ENCODE measurements at places on chromosomes 3 and 15.

DNA sequence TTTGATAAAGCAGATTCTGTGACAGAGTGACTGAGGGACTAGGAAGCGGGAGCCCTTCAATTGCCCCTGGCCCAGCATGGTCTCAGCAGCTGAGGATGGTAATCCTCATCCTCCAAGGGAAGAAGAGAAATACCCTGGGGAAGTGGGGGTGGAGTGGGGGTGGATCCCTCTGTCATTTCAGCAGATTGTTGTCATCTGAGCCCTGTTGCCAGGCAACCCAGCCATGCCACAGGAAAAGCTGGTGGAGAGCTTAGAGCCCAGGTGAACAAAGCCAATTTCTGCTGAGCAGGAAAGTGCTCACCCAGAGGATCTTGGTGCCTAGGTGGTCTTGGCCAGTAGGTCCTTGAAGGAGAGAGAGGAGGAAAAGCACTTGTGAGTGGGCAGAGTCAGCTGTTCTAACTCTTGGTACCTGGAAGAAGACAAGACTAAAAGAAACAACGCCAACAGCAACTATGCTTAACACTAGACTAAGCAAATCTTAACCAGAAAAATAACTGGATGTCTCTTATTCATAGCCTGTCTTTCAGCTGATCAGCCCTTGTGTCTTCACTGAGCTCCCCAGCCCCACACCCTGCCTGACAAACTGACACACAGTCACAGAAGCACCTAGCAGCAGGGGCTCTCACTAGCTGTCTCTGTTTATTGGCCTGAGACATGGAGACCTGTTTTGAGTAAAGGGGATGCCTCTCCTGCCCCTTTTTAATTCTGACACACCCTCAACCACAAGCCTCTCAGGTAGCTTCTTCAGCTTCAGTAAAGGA, 40.1 kb upstream of the DCLK3 start:
- peak; percentile 26 for DNase-seq

DNA sequence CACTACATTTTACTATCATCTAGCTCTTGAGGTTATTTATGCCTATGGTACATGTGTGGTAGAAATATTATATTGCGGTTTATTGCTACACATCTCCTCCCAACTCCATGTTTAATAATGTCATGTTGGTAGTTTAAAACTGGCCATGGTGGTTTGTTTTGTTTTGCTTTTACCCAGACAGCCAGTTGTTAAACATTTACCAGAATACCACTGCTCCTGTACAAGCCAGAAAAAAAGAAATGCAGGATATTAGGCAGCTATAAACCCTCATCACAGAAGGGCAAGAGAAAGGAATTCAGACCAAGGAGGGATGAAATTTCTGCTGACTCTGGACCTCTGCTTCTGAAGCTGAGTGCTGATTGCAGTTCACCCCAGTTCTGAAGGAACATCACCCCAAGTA, 451.8 kb upstream of the IL12A start:
- no peak for DNase-seq

GRCh38 chr3:52441772-52442332, 3.1 kb downstream of the SEMA3G start:
- DNase-seq: no peak

DNA sequence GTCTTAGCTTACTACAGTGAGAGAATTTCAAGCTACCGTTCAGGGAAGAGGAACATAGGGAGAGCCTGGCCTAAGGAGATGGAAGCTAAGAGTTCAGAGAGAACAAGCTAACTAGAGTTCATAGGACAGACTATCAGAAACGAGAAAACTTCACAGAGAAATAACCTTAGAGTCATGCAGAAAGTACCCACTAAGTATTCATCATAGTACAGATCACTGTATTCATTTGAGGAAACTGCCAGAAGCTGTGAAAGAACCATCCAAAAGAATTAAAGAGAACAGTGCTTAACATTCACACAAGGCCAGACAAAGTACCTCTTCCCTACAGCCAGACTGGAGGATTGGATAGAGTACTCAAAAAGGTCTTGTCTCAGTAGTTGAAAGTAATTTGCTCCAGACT, 15.2 kb upstream of the GBE1 start:
- DNase-seq: no peak

- DNase-seq: no peak
Observed at GRCh38 chr15:45858491-45858890, 223.7 kb downstream of the SQOR start.

GRCh38 chr3:25894101-25894500, 104.2 kb downstream of the OXSM start:
- DNase-seq: no peak

GRCh38 chr3:30688776-30689641, 82.6 kb downstream of the TGFBR2 start:
- peak; percentile 74 for DNase-seq

DNA sequence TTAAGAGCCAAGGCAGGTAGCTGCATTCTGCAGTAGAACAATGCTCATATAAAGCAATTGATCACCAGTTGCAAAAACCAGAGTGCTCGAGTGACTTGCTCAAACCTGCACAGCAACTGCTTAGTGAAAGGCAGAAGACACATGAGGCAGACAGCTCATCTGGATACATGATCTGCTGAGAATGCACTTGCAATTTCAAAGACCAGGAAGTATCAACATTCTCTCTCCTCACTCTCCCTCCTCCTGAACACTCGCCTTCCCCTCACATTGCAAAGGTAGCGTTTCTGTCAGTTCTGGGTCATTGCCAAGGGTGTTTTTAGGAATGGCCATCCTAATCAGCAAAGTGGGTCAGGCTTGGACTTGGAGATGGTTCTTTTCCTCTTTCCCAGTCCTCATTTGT, 61.0 kb downstream of the BFSP2 start:
- DNase-seq: no peak

DNA sequence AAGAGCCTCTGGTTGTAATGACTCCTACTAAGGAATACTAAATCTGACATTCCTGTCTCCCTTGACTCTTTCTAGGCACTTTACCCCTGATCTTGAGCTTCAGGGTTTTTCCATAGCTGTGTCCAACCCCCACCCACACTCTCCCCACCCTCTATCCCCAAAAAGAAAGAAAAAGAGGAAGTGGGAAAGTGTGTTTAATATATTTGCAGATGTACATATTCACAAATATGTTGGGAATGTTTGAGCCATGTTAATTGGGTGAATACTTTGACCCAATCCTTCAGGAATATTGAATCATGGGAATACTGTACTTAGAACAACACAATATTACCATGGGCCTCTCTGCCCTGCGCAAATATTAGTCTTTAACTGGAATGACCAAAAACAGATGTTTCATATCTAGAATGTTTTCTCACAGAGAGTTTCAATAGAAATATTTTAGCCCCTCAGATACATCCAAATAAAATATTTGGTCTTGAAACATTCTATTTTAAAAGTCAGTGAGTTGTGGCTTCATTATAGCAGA, 19.8 kb upstream of the PFN2 start:
- no peak for DNase-seq

DNA sequence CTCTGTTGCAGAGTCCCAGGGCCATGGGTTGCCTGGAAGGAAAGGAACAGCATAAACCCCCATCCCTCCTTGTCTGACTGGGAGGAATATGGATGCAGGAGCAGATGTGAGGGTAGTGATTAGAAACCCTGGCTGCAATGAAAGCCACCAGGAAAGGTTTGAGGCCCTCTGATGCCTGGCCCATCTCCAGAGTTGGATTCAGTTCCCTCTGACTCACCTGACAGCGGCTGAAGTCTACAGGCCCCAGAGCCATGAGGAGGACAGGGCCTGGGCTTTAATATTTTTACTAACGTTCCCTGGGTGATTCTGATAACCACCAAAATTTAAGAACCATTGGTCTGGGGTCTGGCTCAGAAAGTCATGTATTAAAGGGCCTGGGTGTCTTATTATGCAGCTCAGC, 214.0 kb downstream of the EPHB1 start:
- no peak for DNase-seq

- DNase-seq: no peak
Observed at GRCh38 chr3:16767006-16767405, 117.7 kb upstream of the PLCL2 start.

- DNase-seq: no peak
Observed at GRCh38 chr3:46847744-46848143, 15.5 kb downstream of the MYL3 start.

DNA sequence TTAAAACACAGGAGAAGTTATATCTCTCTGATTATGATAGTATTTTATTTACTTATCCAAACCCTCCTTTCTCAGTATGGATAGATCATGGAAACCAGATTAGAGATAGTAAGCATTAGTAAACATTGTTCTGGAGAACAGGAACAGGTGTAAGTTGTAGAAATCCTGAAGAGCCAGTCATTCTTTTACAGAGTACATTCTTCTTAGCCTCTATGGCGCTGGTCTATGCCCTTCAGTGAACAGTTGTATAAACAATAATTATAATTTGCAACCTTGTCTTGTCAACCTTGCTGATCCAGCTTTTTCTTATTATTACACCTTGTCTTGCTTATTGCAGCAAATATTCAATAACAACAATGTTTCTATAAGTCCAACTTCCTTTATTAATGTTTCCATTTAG, 47.4 kb downstream of the SLC15A2 start:
- no peak for DNase-seq

GRCh38 chr3:68997887-68998286, 15.6 kb downstream of the EOGT start:
- DNase-seq: no peak

DNA sequence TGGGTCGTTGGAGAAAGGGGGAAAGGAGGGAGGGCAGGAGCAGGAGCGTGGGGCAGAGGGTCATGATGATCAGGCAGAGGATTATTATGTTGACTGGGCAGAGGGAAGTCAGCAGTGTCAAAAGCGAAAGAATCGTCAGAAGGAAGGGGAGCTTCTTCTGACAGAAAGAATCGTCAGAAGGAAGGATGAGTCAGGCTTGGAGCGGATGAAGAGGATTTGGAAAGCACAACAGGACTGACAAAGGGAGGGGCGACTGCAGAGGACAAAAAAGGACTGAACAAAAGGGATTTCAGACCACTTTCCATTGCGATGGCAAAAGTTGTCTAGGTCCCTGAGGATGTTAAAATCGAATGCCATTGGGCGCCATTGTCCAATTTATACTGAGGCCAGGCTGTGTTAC, 1053.5 kb downstream of the SI start:
- no peak for DNase-seq

- DNase-seq: no peak
Observed at GRCh38 chr3:195256639-195257453, 14.1 kb downstream of the XXYLT1 start.

- no peak for DNase-seq
Observed at GRCh38 chr15:29692527-29692926, 129.7 kb downstream of the TJP1 start.

GRCh38 chr15:59528961-59529402, 82.6 kb upstream of the GCNT3 start:
- peak; percentile 86 for DNase-seq

GRCh38 chr15:39139431-39140059, 441.3 kb upstream of the THBS1 start:
- no peak for DNase-seq

- no peak for DNase-seq
Observed at GRCh38 chr3:141307351-141308059, 60.8 kb upstream of the ZBTB38 start.

GRCh38 chr3:138124706-138125355, 7.4 kb downstream of the A4GNT start:
- no peak for DNase-seq

DNA sequence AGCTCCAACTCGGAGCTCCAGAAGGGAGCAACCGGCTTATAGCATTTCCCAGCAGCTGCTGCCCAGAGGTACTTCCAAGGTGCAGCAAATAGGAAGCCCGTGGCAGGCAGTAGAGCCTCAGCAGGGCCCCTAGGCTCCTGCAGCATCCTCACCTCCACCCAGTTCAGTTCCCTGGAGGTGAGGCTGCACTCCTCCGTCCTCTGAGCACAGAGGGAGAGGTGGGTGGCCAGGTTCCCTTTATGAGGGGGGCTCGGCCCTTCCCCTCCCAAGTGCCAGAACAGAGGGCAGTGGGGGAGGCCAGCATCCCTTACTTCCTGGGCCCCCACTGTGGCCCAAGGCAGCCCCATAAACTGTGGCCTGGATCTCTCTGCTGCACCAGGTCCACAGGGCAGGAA, 150.2 kb downstream of the ATP10A start:
- no peak for DNase-seq

- no peak for DNase-seq
Observed at GRCh38 chr15:72456684-72457083, 17.4 kb upstream of the ARIH1 start.

DNA sequence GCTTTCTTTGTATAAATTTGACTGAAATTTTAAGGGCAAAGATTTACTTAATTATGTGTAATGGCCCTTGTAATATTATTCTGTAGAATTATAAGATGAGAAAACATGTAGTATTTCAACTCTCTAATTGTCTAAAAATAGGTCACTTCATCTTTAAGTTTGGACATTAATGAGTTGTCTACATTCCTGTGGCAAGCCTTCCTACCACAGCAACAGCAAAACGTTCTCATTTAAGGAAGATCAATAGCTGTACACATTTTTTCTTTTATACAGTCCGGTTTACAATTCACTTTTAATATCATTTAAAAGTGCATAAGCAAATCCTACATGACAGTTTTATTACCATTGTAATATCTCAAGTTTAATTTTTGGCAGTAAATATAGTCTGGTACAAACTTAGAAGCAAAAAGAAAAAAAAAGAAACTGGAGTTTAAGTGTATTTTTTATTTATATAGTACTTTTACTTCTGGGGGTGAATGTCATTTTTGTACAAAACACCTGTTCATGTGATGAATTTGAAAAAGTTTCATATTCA, 501.8 kb downstream of the ZPLD1 start:
- DNase-seq: no peak

DNA sequence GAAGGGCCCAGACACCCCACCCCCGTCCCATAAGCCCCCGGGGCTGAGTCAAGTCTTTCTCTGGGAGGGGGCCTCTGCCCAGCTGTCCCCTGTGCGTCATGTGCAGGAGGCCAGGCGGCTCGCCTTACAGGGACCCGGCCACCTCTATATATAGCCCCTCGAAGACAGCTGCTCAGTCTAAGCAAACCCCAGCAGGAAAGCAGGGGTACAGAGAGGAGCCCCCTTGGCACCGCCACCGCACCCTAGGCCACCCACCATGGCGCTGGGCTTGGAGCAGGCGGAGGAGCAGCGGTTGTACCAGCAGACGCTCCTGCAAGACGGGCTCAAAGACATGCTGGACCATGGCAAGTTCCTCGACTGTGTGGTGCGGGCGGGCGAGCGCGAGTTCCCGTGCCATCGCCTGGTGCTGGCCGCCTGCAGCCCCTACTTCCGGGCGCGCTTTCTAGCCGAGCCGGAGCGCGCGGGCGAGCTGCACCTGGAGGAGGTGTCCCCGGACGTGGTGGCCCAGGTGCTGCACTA, at the start of gene KLHL40:
Gene KLHL40, plus strand, starts transcription at position 175 of the 519 bp plus-strand sequence. Its CDS starts 82 bp downstream, at position 257.
- no peak for DNase-seq

DNA sequence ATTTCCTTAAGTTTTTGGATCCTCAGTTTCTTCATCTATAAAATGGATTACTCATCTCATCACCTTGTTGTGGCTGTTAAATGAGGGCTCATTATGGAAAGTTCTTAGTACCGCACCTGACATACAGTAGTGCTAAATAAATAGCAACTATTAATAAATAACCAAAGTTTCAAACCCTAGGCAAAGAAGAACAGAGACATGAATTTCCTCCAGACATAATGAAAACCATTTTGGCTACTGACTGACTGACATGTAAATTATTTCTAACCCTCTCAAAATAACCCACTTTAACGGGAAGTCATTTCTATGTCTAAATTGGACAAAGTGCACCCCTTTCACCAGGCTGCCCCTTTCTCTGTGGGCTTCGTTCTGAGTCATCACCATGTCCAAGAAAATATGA, 17.4 kb upstream of the KLHL6 start:
- DNase-seq: no peak

- no peak for DNase-seq
Observed at GRCh38 chr3:69142090-69142489, 19.7 kb upstream of the LMOD3 start.

- no peak for DNase-seq
Observed at GRCh38 chr3:2920103-2920502, 190.1 kb downstream of the IL5RA start.

Measured in BE2C (cell line).